ENCODE measurements at places on chromosomes 16 and 17.

DNA sequence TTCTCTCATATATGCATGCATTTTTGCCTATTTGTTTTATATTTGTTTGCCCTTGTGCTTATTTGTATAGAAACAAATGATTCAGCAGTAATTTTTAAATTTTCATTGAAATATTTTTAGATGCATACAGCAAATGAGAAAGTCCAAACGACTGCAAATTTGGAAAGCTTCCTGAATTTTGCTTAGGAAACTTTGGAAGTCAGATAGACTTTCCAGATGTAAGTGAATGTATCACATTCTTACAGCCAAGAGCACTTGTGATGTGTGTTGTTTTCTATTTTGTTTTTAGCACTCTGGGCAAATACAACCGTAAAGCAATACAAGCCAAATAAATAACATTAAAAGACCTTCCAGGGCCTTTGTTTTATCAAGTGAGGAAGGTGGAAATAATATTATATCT, 680.8 kb upstream of the CDH8 start:
- DNase-seq, result no peak

DNA sequence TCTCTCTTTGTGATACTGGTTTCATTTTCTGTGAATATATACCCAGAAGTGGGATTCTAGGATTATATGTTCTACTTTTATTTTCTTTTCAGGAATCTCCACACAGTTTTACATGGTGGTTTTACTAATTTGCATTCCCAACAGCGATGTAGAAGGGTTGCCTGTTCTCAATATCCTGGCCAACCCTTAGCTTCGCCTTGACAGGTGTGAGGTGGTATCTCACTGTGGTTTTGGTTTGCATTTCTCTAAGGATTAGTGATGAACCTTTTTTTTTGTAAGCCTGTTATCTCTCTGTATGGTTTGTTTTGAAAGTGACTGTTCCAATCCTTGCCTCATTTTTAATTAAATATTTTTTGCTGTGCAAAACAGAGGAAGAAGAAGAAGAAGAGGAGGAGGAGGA, 937.7 kb downstream of the CDH8 start:
- DNase-seq, result no peak

DNA sequence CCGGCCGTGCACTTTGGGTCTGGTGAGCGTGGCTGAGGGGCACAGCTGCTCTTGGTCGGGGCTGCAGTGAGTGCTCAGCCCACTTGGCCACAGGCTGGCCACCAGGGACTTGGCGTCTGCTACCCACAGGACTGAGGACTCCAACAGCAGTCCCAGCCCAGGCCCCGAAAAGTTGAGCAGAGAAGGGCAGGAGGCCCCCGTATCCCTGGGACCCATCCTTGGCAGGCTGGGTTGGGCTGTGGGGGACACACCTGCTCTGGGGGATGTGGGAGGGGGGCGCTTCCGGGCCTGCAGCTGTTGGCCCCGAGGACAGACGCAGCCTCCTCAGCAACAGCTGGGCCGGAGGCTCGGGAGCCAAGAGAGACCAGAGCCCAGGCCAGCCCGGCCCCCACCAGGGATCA, 19.4 kb upstream of the SSTR5 start:
- DNase-seq, result no peak

DNA sequence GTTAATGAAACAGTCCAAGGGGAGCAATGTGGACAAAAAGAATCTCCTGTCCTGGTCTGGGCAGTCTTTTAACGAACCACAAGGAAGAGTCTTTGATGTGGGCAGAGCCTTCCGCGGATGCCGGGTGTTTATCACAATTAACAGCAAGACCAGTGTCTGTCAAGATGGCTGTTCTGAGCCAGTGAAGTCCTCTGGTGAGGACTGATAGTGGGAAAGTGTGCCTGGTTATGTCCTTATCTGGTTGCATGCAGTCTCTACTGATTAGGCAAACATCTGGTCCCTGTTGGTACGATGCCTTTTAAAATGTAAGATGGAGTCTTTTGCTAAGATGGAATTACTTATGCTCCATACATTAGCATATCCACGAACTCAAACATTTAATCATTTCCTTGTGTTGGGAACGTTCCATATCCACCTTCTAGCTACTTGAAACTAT, 88.5 kb downstream of the ZNF18 start:
- DNase-seq, result no peak

DNA sequence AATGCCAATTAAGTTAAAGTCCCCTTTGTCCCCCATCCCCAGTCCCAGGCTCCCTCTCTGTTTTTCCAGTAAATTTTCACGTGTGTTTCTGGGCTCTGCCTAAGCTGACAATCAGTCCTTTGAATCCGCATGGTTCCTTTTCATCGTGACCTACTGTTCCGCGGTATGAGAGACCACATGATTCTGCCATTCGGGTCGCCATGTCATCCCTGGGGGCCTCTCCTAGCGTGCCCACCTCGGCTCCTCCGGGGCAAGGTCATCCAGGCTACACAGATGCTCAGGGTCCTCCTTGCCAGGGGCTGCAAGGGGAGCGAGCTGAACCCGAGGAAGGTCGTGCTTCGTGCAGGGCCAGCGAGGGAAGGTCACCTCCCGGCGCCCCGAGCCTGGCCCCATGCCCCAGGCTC, 157.6 kb downstream of the RAB11FIP4 start:
- DNase-seq, result peak; percentile 23

- no peak for DNase-seq
These were observed 1.3 kb upstream of the KRTAP4-7 start for GRCh38 chr17:41082626-41083025.

GRCh38 chr17:80029258-80029974, 6.3 kb downstream of the TBC1D16 start:
- no peak for DNase-seq

GRCh38 chr16:69399361-69399760, 13.6 kb upstream of the TERF2 start:
- no peak for DNase-seq

DNA sequence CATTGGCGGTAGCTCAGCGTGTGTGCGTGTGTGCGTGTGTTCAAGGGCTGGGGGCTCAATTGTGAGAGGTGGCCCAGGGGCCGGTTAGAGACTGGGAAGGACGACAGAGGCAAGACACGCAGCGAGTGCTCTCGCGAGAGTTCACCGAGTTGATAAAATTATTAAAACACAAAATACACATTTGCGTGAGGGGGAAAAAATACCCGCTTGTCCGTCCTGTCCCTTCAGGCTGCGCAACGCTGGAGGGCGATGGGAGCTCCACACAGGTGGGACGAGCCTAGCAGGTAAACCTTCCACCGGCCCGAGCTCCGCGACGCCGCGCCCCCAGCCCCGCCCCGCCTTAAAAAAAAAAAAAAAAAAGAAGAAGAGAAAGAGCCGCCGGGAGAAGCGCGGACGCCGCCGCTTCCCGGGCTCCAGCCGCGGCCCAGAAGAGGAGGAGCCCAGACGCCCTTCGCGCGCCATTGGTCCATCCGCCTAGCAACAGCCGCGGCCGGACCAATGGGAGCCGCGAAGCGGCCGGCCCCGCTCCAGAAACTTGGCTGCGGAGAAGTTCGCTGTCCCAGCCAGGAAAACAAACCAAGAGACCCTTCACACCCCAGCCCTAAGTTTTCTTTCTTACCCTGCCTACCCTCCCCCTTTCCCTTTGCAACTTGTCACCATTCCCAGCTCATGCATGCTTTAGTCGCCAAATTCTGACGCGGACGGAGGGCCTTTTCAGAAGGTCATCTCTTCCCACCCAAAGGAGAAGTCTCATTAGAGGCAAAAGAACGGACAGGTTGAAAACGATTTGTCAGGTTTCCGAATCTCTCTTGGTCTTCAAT, 169.9 kb upstream of the MAF start:
- DNase-seq, result peak; percentile 57

GRCh38 chr16:70490261-70490660, 33.1 kb downstream of the COG4 start:
- DNase-seq, result no peak

DNA sequence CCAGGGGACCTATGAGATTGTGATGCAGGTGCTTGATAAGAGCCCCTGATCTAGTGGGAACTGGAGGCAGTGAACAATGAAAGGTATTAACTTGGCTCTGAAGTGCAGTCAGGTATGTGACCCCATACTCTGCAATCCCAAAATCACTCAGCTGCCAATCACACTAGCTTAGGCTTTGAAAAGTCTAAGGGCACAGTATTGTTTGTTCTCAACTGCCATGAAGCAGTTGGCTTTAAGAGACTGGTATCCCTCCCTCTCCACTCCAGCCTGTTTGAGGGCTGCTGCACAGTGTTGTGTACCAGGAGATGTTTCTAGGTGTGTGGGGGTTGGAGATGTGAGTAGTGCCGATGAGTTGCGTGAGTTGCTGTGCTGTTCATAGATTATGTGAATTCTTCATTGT, 2.4 kb downstream of the YPEL2 start:
- no peak for DNase-seq

DNA sequence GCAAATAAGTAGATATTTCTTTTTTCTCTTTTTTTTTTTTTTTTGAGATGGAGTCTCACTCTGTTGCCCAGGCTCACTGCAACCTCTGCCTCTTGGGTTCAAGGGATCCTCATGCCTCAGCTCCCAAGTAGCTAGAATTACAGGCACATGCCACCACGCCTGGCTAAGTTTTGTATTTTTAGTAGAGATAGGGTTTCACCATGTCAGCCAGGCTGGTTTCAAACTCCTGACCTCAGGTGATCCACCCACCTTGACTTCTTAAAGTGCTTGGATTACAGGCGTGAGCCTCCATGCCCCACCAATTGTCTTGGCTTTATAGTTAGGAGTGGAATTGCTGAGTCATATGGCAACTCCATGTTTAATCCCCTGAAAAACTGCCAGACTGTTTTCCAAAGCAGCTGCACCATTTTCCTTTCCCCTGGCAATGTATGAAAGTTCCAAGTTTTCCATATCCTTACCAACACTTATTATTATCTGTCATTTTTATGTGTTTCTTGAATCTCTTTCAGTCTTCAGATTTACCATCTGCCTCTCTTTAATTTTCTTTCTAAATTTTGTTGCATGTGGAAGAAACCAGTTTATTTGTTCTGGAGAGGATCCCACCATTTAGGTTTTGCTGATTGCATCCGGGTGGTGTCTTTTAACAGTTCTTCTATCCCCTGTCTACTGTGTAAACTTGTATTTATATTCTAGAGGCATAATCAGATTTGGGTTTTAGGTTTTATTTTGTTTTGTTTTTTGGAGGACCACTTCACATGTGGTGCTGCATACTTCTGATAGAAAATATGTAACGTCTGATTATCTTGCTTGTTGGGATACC, 9.9 kb upstream of the CES3 start:
- no peak for DNase-seq

GRCh38 chr16:25140459-25140858, 28.9 kb downstream of the LCMT1 start:
- no peak for DNase-seq

- no peak for DNase-seq
These were observed 42.6 kb upstream of the CLEC18B start for GRCh38 chr16:74463888-74464287.

- no peak for DNase-seq
These were observed 54.3 kb downstream of the MRM1 start for GRCh38 chr17:36655726-36656125.

GRCh38 chr17:29331075-29331707, 37.2 kb upstream of the NUFIP2 start:
- no peak for DNase-seq

DNA sequence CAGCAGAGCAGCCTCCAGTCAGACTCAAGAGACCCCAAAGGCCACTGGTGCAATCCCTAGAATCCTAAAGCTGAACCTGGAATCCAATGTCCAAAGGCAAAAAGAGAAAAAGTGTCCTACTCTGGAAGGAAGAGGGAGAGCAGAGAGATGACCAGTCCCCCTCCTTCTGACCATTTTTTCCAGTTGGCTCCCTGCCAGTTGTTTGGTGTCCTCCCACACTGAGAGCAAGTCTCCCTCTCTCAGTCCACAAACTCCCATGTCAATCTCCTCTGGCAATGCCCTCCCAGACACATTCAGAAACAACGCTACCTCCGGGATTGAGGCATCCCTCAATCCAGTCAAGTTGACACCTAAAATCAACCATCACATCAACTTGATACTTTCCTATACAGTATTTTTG, 4.3 kb upstream of the CLEC19A start:
- DNase-seq, result no peak

GRCh38 chr16:1042049-1042744, 30.4 kb upstream of the SSTR5 start:
- no peak for DNase-seq

GRCh38 chr16:1788095-1788707, 5.3 kb downstream of the IGFALS start:
- DNase-seq, result no peak

DNA sequence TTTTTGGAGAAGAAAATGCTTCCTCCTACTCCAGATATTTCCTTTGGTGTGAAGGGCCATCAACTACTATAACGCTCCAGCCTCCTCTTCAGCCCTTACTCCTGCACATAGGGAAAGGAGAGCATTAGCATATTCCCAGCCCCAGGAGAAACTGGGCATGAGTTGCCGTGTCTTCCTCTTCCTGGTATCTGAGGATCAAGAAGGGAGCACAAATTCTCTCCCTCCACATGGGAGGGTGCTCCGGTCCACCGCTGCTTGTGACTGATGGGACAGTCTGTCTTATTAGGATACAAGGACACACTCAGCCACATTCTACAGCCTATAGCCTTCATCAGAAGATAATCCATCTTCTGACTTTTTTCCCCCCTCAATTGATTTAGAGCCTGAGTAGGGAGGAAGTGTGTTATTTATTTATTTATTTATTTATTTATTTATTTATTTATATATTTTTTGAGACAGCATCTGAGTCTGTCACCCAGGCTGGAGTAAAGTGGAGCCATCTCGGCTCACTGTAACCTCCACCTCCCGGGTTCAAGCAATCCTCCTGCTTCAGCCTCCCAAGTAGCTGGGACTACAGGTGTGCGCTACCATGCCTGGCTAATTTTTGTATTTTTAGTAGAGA, 16.6 kb upstream of the CYB5B start:
- no peak for DNase-seq

DNA sequence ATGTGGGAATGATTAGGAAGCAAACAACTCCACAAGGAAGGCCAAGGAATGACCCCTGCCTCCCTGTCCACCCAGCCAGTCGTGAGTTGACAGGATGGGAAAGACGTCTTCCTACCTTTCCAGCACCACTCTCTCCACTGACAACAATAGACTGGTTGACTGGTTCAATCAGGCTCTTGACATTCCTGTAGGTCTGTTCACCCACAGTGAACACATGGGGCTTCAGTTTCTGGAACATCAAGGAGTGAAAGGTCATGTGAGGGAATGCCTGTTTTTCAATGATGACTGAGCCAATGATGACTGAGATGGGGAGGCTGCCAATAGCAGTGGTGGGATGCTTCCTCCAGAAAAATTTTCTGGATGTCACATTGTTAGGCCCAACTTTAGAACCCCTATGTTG, 9.6 kb downstream of the MYO19 start:
- DNase-seq, result no peak

GRCh38 chr17:4735876-4736651, 3.6 kb upstream of the ZMYND15 start:
- no peak for DNase-seq
